Left ventricle myocardium inferior (tissue), 1 donor: ENCODE measurements at places on chromosomes 3 and 15. TPM values are rescaled to one million over a fixed set of nuclear protein-coding genes. Genes with fewer than 3 reads are reported as not detected.

- DNase-seq, result no peak
Observed at GRCh38 chr3:150743508-150743907, 19.5 kb downstream of the SIAH2 start.

Gene SNRPN
- total RNA-seq, result 464 TPM

- no peak for DNase-seq
Observed at GRCh38 chr3:182389071-182389815, 404.1 kb upstream of the ATP11B start.

Gene POLG
- 31.1 TPM for total RNA-seq

- DNase-seq, result no peak
Observed at GRCh38 chr3:146065573-146066006, 95.4 kb downstream of the PLOD2 start.

DNA sequence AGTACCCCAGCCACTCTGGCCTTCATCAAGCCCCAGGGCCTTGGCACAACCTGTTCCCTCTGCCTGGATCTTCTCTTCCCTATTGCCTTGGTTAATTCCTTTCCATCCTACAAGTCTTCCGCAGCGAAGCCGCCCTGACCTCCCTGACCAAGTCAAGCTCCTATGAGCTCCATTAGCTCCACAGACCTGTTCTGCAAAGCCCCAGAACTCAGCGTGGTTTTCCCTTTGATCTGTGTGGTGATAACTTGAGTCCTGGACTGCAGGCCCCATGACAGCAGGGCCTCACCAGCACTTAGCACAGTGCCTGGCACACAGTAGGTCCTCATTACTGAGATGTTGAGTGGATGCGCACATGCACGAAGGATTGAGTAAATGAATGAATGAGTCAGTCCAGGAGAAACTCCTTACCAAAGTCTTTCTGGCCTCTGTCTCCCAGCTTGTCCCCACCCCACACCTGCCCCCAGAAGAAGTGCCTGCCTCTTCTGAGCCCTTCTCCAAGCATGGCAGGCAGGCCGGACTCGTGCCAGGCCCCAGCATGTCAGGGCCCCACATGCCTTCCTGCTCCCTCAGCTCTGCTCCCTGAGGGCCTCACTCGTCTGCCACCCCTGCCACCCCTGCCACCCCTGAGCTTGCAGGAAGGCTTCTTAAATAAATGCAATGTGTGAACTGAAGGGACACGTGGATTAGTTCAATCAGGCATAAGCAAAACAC, 6.3 kb downstream of the ANPEP start:
- DNase-seq, result no peak

DNA sequence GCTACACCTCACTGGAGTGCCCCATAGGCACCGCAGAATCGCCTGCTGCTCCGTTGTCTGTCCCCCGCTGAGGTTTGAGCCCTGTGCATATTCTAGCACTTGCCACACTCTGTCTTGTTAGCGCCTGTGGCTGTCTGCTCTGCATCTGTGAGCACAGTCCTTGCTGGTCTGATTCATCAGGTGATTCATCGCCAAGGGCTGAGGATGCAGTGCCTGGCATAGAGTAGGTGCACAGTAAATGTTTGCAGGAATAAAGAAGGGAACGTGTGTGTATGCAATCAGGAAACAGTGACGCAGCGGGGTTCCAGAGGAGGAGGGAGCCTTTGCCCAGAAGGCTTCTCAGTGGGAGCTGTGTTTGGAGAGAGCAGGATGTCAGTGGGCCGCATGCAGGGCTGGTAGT, 124.0 kb upstream of the PLXNA1 start:
- DNase-seq, result no peak

GRCh38 chr3:123634149-123635051, 49.5 kb upstream of the HACD2 start:
- no peak for DNase-seq

DNA sequence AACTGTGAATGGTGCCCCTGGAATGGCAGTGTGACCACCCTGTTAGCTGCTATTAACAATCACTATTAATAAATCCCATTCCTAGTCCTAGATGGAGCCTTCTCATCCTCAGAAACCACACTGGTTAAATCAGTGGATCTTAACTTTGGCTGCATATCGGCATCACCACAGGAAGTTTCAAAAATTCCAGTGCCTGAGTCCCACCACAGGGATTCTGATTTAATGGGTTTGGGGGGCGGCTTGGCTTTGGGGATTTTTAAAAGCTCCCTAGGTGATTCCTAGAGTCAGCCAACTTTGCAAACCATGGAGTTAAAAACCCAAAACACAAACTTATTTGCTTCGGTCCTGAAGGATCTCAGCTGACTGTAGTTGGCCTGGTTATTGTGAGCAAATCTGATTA, 3.1 kb downstream of the FAM107A start:
- DNase-seq, result no peak

DNA sequence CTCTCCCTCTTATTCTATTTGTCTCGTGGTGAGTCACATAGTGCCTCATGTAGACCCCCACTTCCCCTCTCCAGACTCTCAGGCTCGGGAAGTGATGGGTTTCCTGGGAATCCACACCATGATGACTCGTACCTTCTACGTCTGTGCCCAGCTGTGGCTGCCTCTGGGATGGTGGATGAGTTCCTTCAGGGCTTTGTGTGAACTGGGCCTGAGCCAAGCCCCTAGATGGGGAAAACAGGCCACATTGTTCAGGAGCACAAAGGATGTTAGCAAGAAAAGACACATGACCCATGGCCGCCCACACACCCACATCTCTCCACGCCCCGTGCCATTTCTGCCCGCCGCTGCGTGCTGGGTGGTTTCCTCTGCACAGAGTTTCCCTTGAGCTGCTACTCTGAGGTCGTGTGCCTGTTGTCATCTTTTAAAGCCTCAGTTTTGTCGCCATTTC, 10.5 kb downstream of the ISG20 start:
- peak; percentile 53 for DNase-seq

Gene PFN2
- 40.8 TPM for total RNA-seq

GRCh38 chr3:48835650-48836366, 11.9 kb downstream of the PRKAR2A start:
- DNase-seq, result no peak

DNA sequence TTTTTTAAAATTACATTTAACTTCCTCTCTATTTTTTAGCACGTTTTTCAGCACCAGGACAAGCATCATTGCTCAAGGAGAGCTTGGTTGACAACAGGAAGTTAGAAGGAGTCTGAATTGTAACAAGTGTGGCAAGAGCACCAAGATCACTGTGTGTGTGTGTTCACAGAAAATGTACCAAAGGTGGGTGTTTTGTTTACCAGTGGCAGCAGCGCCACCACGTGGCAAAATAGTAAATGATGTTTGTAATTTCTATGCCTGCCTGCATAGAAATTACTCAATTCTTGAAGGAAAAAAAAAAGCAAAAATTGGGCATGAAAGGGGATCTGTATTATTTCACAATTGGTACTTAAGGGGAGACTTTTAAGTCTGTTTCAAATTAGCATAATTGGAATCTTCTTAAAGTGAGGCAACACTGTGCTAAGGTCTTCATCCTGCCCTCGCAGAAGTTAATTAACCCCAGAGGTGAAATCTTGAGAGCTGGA, 7.4 kb upstream of the U2SURP start:
- DNase-seq, result peak; percentile 53

Gene MST1R
- total RNA-seq, result 1.7 TPM

Gene LAMB2
- total RNA-seq, result 772 TPM

DNA sequence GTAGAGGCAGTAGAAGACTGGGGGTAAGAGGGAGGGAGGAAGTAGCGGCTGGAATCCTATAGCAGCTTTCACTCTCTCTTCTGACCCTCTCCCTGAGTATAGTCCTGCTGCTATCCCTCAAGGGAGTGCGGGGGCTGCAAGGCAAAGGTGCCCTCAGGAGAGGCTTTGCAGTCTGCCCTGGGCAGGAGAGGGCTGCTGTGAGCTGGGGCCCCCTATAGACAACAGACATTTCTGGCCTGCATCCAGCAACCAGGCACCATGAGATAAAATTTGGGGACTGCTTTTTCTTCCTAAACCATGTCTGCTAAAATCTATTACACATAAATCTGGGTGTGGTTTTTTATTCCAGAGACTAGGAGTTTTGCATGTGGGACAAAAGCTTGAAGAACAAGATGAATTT, 48.0 kb downstream of the SACM1L start:
- DNase-seq, result no peak

DNA sequence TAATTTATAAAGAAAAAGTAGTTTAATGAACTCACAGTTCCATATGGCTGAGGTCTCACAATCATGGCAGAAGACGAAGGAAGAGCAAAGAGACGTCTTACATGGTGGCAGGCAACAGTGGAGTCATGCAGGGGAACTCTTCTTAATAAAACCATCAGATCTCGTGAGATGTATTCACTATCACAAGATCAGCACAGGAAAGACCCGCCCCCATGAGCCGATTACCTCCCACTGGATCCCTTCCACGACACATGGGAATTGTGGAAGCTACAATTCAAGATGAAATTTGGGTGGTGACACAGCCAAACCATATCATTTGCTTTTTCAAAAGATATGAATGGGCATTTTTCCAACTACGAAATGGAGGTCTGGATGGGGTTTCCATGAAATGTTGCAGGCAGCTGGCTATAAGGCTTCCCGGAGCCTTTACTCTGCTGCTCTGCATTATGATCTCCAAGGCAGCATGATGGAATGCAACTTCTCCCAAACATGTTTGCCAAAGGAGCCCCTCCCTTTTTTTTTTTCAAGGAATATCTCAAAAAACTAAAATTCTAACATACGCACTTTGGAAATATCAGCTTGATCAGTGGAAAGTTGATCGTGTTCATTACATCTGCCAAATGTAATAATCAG, 189.7 kb downstream of the MEX3B start:
- no peak for DNase-seq
